ENCODE measurements at places on chromosomes 6 and 20.

- no peak for DNase-seq
These were observed 33.5 kb downstream of the PLG start for GRCh38 chr6:160735523-160735922.

DNA sequence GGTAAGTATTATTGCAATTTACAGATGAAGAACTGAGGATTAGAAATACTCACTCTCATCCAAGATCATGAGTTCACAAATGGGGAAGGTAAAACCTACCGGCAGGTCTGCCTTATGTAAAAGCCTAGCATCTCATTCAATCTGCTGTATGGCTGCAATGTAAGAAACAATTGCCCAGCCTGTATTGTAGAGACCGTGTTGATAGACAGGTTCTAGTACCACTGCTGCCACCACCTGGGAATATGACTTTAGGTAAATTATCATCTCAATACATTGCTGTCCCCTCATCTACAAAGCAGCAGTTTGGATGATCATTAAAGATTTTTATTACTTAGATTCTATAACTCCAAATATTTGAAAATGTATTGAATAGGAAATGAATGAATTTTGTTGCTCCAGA is 23.3 kb upstream of the ARHGAP18 start:
- no peak for DNase-seq

DNA sequence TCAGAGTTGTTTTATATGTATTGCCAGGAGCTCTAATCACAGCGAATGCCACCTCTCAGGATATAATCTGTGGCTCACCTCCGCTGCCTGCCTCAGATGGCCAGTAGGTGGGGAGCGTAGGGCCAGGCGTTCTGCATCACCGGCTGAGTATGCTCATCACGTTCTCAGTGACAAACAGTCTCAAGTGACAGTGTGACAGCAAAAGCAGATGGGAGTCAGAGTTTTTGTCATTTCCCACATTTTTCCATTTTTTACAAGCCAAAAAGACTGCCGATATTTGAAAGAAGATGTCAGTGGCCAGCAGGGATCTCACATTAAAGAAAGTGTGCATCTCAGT is 208.7 kb downstream of the ALDH8A1 start:
- DNase-seq = no peak

- no peak for DNase-seq
These were observed 73.4 kb upstream of the NRSN1 start for GRCh38 chr6:24052590-24052961.

DNA sequence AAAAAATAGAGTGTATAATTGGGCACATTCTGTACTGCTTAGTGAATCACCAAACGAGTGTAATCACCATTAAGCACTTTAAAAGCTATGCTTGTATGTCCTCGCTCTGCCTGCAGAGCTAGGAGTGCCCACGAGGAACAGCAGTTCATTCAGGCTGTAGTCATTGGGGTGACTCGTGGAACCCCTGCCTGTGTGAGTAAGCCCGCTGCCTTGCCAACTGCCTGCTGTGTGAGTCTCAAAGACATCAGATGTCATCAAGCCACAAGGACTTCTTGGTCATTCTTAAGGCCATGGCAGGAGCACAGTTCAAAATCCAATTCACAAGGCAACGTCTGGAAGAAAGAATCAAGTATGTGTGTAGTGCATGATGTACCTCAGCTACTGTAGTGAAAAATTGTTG is 60.4 kb downstream of the FOXO3 start:
- DNase-seq = no peak

DNA sequence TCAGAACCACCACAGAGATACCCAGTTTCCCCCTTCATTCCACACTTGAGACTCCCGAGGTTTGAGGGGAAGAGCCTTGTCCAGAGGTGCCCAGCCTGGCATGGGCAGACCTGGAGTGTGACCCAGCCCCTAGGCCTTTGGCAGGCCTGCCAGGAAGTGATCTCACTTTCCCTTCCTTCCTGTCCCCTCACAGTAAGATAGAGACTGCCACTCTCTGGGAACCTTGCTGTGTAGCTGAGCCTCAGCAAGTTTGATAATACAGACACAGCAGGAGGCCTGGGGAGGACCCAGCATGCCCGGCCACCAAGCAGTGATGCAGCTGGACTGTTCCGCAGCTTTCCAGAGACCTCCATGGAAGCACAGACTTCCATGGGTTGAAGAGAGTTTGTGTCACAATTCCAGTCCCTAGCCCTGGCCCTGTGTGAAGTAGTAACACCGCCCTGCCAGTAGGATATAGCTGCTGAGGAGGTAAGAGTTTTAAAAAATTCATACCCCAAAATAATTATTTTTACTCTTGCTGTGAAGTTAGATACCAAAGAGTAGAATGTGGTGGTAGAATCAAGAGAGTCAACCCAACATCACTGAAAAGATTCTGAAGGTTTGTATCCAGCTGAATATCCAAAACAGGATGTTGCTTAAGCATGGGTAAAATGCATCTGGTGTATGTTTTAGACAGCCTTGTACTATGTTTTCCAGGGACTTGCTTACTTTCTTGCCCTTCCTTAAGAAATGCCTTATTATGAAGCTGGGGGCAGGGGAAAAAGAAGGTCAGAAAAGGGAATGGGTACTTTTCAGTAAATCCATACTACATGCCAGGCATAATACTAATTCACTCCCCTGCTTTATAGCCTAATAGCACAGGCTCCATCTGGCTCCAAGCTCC is 16.3 kb downstream of the PKIG start:
- DNase-seq = no peak

- DNase-seq = no peak
These were observed 719.4 kb downstream of the EPM2A start for GRCh38 chr6:145015739-145016558.

- DNase-seq = no peak
These were observed 16.6 kb downstream of the ZC3H12D start for GRCh38 chr6:149468179-149468578.

DNA sequence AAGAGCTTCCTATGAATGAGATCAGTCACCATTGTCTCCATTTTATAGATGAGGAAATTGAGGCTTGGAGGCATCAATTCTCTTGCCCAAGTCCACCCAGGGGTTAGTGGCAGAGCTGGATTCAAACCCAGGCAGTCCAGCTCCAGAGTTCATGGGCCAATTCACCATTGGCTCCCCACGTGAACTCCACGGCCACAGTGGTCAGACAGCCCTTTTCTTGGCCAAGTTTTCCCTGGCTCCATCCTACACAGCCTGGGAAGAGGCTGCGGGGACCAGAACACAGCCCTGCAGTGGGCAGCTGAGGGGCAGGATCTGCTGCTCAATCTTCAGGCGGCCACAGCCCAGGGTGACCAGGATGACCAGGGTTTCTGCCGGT is 20.5 kb downstream of the TGM2 start:
- DNase-seq = no peak

DNA sequence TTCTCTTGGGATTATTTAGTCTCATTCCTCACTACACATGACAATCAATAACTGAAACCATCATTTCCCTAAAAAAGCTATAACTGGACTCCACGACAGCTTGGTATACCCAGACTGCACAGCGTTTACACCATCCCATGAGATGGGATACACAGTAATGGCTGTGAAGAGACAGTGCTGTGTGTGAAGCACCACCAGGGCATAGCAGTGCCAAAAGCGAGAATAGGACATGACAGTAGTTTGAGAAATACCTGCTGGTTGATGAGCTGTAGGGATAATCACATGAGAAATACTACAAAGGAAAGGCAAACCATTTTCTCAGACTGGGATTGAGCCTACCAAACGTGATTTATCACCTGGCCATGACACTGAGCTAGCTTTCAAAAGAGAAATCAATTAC is 22.4 kb upstream of the LYRM2 start:
- no peak for DNase-seq

DNA sequence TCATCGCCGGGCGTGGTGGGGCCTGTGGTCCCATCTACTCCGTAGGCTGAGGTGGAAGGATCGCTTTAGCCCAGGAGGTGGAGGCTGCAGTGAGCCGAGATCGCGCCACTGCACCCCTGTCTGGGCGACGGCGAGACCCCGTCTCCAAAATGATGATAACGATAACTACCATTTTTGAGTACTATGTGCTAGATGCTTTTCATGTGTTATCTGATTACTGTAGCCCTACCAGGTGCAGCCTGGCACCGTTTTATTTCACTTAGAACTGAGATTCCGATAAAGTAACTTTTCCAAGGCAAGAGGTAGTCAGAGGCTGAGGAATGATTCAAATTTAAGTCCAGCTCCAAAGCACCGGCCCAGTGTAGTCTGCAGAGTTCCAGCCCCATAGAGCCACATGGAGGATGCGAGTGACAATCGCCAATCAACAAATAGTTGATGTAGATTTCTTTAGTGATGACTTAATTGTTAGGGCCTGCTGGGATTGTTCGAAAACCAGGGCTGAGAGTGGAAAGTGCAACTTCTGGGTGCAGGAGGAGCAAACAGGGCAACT is 727 bp downstream of the ERMARD start:
- peak; percentile 11 for DNase-seq

DNA sequence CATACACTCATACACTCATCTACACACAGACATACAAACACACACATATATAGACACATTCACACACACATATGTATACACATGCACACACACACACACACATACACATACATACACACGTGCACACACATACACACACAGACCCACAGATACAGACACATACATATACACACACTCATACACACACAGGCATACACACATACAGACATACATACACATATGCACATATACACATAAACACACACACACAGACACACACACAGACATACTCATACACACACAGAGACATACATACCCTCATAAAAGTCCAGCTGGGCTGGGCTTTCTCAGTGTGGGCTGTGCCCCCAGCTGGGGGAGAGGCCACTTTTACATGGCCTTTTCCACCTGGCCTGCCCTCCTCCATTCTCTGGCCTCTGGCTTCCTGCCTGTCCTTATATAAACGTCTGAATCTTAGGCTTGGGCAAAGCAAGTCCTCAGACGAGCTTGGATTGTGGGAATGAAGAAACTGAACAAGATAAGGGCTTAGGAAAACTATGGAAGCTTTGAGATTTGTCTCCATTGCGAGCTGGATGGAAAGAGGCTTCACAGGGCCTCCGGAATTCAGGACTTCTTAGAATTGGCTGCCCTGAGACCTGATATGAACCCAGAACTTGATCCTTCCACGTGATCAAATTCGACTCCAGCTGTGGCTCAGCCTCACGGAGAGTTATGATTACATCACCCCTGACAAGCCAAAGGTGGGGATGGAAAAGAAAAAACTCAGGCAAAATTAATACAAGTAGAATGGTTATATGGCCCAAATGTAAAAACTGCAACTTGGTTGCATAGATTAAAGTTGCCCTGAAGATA is 22.5 kb upstream of the CST3 start:
- no peak for DNase-seq

DNA sequence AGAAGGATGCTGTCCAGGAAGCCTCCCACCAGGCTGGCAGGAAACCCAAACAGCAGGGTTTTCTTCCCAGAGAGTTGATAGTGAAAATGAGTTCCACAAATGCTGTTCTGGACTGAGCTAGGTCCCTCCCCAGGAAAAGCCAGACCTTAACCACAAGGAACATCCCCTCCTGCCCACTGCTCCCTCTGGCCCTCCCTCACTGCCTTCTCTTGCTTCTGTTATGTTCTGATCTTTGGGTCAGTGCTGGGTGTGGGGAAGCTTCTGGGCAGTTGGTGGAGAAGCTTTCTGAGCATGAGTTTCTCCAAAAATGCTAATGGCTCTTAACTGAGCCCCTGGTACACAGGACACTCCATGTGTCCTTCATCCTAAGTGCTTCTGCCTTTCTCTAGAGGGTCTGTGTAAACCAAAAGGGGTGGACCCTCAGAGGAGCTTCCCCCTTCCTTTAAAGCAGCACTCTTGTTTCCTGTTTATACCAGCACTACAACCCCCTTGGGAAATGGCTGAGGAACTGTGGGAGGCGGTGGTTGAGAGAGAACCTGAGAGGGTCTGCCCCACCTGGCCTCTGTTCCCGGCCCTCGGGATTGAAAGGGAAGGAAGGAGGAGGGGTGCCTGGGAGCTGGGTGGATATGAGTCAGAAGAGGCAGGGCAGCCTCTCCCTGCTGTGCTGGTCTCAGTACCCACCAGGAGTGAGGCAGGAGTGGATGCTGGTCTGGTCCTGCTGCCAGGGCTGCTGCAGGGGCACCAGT is 42.0 kb downstream of the CDS2 start:
- DNase-seq = no peak

DNA sequence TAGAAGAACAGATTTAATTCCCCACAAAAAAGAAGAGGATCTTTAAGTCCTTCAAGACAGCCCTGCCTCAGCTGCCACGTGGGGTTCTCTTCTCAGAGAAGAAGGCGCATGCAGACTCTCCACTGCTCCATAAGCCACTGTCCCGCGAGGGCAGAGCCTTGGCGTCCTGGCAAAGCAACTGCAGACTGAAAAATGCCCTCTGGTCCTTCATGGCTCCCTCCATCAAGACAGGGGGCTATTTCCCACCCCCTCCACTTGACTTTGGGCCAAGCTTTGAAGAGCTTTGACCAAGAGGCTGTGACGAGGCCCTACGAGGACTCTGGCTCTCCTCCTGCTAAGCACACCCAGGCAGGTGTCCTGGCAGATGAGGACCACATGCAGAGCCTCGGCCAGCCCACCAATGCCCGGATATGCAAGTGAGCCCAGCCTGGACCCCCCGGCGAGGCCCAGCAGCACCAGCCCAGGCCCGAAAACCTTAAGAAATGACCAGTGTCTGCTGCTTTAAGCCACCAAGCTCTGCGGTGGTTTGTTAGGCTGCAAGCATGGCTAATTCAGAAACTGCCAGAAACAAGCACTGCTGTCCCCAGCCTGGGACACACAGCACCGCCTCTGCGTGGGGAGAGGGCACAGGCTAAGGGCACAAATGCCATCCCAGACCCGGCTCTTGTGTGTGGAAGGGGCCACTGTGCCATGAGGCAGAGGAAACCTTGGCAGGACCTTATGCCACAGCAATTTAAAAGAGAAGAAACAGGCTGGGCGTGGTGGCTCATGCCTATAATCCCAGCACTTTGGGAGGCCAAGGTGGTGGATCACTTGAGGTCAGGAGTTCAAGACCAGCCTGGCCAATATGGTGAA is 16.1 kb downstream of the GMEB2 start:
- DNase-seq = no peak

GRCh38 chr6:169848946-169849345 is 97.5 kb downstream of the ERMARD start:
- no peak for DNase-seq
